Activated T-cell treated with anti-CD3 and anti-CD28 coated beads for 4 hours (primary cell): ENCODE measurements at places on chromosomes 3 and 15.

DNA sequence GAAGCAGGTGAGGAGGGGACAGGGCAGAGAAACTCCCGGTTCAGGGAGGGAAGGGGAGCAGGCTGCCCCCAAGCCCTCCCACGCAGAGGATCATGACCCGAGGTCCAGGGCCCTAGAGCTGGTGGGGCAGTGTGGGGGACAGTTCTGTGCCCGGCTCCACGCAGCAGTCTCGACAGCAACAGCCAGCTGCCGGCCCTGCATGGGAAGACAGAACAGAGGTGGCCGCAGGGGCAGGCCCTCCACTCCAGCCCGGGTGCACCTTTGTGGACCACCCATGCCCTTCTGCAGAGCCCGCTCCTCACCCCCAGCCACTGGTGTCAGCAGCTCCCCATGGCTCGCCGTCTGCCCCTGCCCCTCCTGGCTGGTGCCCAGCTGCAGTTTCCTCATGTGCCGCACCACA lies 7.7 kb downstream of the OGG1 start:
- DNase-seq: no peak

- DNase-seq: no peak
Measured at GRCh38 chr3:189322339-189322738, 150.6 kb downstream of the TPRG1 start.

- no peak for DNase-seq
Measured at GRCh38 chr15:56991017-56991416, 72.6 kb downstream of the TCF12 start.

DNA sequence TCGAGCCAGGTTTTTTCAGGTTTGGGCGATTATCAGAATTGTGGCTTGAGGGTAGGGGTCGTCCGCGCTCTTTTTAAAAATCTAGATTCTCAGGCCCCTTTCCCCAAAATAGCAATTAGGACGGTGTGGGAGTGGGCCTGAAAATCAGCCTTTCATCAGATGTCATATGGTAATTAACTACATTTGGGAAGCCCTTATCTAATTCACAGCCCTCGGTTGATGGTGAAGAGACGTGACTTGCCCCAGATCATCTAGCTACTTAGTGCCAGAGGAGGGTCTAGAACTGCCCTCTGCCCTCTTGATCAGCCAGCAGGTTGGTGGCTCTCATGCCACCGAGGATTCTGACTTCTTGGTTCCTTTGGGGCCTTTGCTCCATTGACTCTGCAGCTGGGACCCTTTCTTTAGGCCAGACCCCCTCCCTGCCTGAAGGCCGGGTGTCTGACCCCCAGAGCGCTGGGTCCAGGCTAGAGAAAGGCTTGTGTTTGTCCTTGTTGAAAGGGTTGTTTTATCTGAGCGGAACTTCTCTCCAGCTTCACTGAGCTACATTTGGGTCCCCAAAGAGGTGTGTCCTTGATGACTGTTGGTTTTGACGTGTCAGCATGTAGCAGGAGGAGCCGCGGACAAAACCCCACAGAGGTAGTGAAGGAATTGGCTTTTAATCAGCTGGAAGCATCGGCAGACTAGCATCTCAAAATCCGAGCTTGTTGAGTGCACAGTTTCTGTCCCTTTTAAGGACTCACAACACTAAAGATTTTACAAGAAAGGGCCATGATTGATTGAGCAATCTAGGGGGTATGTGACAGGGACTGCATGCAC lies 857 bp downstream of the AEN start:
- DNase-seq: peak; percentile 39

GRCh38 chr15:66390678-66391077 lies 4.0 kb downstream of the MAP2K1 start:
- no peak for DNase-seq

DNA sequence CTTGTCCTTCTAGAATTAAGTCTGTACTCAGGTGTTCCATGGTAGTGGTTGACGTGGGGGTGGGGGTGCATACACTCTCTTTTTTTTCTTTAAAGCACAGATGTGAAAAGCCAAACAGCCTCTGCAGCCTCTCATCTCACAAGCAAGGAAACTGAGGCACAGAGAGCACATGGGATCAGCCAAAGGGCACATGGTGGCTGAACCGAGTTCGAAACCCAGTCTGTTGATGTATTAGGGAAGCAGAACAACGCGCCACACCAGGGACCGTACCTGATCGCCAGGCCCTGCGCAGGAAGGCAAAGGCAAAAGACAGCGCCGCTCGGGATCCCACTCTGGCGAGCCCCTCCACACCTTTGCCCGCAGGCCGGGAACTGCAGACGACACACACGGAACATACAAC lies 47.3 kb downstream of the HERC2 start:
- DNase-seq: no peak

DNA sequence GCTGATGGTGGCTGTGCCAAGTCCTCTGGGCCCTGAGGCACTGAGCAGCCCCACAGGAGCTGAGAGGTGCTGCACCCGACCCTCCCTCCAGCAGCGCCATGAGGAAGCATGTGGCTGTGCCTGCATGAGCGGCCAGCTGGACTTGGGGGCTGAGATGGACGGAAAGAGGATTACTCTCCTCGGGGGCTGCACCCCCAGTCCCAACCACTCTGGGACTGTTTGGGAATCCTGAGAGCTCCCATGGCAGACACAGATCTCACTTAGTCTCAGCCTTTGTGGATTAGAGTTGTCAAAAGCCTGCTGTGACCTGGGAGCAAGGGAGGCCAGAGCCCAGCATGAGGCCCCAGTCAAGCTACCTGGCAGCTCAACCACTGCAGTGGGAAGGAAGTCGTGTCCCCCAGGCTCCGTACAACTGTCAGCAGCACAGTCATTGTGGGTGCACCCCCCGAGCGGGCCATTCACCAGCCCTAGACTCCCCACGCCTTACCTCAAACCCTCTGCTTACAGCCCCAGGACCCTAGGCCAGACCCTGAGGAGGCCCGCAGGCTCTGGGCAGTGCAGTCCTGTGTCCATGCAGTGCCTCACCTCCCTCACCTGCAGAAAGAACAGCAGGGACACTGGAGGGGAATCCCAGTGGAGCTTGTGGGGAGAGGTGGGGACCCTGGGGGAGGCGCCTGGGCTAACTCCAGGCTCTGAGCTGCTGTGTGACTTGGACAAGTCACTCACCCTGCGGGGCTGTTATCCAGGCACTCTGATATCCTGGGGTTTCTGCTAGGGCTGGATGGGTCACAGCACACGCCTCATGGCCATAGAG lies 17.1 kb downstream of the PRR23E start:
- DNase-seq: no peak

DNA sequence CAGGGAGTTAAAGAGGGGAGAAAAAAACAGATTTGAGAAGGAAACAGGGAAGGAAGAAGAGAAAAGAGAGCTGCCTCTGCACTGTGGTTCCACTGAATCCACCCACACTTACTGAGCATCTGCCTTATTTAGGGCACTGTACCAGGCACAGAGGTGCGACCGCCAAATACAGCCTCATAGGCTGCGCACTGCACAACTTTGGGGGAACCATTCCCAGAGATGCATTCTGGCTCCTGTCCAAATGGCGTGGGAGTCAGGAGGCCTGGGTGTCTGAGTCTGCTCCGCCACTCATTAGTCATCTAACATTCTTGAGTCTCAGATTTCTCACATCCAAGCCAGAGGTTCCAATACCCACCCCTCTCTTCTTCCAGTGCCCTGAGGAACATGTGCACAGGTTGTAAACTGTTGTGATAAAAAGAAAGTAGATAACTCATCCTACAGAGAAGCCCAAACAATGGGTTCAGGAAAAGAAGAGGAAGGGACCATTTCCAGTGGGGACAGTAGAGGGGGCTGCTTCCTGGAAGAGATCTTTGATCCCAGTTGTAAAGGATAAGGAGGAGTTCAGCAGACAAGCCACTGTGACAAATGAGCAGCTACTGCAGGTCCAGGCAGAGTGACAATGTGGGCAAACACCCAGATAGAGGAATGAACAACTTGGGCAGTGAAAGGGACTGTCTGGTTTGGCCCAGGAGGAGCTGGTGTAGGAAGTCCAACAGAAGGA lies 254.6 kb downstream of the UACA start:
- DNase-seq: no peak

GRCh38 chr3:15355086-15355485 lies 22.7 kb upstream of the SH3BP5 start:
- DNase-seq: no peak

DNA sequence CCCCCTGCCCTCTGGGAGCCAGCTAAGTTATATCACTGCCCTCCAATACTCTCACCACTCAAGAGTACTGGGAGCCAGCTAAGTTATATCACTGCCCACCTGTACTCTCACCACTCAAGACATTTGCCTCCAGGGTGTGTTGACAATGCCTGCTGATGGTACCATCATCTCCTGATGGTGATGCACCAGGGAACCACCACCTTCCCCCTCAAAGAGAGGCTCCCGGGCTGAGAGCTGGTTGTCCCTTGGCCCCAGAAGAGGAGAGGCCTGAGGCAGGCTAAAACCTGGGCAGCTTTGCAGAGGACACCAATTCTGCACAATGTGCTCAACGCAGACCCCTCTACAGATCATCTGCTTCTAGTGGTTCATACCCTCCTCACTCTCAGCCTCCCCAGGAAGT lies 7.5 kb upstream of the HAPLN3 start:
- DNase-seq: no peak

- no peak for DNase-seq
Measured at GRCh38 chr3:89300526-89300925, 193.1 kb downstream of the EPHA3 start.

DNA sequence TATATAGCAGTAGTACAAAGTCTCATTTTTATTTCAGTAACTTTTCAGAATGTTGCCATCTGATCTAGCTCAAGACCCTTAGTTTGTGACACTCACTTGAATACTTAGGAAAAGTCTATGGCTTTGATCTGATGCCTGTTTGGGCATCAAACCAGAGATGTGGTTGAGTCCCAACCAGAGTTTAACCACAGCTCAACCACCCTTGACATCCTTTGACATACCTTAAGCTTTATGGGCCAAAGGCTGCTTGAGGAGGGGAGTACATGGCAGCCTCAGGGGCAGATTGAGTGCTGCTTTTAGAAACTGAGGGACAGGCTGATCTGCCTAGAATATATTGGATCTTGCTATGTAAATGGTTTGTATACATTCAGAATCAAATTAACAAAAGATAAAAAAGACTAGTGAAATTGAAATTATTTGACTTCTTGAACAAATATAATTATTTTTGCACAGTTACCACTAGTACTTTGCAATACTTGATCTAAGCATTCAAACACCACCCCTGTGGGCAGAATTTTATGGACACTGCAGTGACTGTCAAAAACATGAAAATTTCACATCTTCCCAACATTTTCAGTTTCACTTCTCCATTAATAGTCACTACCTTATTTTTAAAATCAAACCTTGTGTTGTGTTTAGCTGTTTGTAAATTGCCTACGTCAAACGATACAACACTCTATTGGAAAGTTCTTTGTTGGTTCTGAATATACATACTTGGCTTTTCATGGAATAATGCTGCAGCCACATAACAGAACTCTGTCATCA lies 199.8 kb downstream of the UBE2E2 start:
- DNase-seq: no peak

GRCh38 chr15:43525131-43525530 lies 7.7 kb downstream of the MAP1A start:
- DNase-seq: no peak

GRCh38 chr3:9255976-9256375 lies 6.5 kb upstream of the SRGAP3 start:
- no peak for DNase-seq

- no peak for DNase-seq
Measured at GRCh38 chr3:35389907-35390306, 249.4 kb upstream of the ARPP21 start.

DNA sequence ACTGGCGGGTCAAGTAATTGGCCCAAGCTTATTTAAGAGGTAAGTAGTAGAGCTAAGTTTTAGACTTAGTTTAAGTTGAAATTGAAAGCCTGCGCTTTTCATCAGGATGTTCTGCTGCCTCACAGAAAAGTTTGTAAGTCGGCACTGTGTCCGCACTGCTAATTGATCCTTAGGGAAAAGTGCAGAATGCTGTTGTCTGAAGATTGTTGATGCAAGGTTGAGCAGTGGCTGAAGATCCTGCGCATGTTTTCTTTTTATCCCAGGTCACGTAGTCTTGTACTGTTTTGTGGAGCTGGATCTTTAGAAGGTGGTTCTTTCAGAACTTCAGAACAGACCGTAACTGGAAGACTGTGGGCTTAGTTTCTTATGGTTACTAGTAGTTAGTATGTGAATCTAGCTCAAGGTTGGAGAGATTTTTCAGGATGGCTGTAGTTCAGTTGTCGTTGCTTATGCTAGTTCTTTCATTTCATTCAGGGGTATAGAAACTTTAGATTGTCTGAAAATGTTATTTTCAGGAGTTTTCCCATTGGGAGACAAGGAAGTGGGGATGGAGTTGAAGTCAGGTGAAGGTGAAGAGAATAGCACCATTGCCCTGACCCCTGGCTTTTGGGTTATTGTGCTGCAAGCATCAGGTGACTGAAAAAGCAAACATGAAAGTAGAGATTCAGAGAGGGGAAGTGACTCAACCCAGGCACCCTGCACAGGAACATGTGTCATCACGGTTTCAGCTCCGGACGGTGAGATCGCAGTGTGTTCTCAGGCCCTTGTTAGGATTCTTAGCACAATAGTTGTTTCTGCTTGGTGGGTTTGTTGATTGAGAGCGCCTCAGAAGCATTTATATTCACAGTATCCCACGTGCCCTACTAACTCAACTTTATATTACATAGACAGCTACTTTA lies 32.8 kb downstream of the AKAP13 start:
- peak; percentile 58 for DNase-seq

- DNase-seq: no peak
Measured at GRCh38 chr3:118332699-118333098, 701.9 kb downstream of the IGSF11 start.

DNA sequence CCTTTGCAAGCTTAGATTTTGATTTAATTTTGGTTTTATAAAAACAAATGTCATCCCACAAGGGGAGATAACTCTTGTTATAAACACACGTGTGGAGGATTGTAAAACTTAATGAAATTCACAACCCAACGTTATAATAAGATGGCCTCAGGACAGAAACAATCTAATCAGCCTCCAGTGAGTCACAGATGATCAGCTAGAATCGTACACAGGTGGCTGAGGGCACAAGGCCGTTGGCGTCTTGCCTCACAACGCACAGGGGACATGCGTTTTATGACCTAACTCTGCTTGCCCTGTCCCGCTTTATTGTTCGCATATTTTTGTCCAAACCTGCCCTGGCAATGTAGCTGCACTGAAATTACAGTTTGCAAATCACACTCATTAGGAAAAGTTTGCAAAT lies 121.9 kb upstream of the PDZRN3 start:
- no peak for DNase-seq
